Lung microvascular endothelial cell (primary cell): ENCODE measurements at places on chromosomes 1 and 21.

- no peak for DNase-seq
These were observed 6.2 kb upstream of the LBR start for GRCh38 chr1:225434046-225434445.

DNA sequence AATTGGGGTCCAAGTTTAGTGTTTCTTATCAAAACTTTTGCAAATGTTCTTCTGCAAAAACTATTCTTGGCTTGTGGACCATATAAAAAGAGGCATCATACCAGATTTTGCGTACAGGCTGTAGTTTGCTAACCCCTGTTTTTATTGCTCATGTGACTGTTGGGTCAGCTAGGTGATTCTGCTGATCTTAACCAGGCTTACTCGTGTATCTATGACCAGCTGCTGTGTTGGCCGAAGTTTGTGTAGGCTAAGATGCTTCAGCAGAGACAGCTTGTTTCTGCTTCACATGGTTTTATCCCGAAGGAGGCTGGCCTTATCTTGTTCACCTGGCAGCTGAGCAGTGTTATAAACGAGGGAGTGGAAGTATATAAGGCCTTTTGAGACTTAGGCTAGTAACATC, 38.2 kb downstream of the POU2F1 start:
- no peak for DNase-seq

DNA sequence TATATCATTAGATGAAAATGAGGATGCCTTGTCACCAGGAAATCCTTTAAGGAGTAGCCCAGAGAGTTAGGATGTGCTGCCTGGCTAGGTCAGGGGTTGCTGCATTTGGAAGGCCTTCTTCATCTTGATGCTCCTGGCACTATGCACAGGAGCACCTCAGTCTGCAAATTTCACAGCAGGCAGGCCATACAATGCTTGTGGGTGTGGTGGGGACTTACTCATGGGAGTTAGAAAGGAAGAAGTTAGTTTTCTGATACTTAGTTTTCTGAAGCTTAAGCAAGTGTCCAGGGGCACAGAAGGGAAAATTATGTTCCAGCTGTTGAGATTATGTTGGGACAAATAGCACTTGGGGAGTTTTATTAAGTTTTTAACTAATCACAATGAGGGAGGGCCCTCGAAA, 11.4 kb downstream of the HLX start:
- no peak for DNase-seq

GRCh38 chr1:9823693-9823942, 147 bp downstream of the CLSTN1 start:
- no peak for DNase-seq

DNA sequence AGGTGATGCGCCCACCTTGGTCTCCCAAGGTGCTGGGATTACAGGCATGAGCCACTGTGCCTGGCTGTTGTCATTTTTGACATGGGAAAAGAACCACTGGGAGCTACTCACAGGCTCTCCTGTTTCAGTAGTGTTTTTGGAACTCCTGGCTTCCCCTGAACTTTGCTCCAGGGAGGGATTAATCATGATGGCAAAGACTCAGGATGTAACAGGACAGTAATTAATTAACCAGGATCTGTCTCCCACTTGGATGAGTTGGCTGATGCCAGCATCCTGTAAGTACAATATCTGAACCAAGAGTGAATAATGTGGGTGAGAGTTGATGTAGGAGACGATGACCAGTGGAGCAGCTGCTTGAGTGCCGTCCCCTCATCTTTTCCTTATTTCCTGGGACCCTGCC, 4.9 kb downstream of the SFT2D2 start:
- DNase-seq, result no peak

DNA sequence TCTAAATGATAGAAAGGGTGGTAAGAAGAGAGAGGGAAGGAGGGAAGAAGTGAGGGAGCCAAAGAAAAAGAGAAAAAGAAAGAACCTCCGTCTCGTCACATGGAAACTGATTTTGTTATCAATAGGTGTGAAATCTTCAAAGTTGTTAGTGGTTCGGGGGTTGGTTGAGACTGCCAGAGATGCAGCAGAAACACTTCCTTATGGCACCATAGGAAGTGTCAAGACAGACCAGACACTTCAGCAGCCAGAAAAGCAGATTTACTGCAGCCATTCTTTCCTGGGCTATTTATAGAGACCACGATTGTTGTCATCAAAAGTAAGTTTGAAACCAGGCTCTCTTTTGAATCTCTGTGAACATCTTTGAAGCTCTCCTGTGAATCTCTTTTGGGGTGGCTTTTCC, 150.5 kb downstream of the PLPPR5 start:
- no peak for DNase-seq

- DNase-seq, result no peak
These were observed 21.4 kb upstream of the LBR start for GRCh38 chr1:225449261-225449660.

- peak; percentile 71 for DNase-seq
These were observed at the start of gene ADAMTS1 for GRCh38 chr21:26845066-26845758. Gene ADAMTS1, minus strand, starts transcription at chr21:26845409. Its CDS starts 455 bp downstream, at chr21:26844954.

DNA sequence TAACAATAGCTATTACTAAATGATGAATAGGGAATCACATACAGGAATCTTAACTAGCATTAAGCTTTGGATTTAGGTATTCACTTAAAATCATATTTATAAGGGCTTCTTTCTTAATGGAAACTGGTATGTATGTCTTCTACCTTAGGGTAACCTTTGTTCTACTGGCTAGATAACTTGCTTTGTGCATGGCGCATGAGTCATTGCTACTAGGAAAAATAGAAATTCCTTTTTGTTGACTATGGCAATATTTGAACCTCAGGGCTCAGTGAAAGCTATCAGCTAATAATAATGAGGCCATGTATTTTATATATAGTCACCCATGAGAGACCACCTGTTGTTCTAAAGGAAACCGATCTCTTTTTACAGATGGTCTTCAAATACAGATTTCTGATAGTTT, 72.5 kb downstream of the RPS6KC1 start:
- DNase-seq, result peak; percentile 63

DNA sequence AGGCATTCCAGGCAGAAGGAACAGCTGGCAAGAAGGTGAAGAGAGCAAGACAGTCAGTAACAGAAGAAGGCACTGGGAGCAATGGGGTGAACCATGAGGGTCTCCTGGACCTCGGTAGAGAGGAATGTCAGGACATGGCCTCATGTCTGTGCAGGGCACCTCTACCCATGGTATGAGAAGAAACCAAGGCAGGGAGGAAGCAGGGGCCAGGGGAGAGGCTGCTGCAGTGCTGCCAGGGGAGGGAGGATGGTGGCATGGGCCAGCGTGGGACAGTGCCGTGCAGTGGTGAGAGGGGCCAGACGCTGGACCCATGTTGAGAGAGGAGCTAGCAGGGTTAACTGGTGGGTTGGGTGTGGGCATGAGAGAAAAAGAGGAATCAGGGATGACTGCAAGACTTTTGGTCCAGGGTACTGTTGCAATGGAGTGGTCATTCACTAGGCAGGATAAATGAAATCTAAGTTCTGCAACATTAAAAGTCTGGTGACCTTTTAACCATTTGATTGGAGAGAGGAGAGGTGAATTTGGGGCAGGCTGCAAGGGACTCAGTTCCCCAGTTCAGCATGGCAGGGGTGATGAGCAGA, 577.6 kb downstream of the MATN1 start:
- DNase-seq, result no peak

- DNase-seq, result no peak
These were observed 185.1 kb upstream of the LMO4 start for GRCh38 chr1:87143413-87144135.

DNA sequence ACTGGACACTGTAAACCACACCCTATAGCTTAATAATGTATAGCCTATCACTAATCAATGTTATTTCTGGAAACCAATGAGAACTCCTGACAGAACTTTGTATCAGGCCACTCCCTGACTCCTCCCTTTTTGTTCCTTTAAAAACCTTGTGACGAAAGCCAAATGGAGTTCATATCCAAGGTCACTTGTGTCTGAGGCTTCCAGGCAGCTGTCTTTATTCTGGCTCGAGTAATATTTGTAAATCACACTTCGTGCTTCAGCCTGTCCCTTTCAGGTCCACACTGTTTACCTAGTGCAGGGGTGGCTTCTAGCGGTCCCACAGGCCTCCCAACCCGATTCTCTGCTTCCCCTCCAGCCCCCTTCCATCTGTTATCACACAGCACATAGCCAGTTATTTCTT, 16.2 kb upstream of the CAPN9 start:
- no peak for DNase-seq

DNA sequence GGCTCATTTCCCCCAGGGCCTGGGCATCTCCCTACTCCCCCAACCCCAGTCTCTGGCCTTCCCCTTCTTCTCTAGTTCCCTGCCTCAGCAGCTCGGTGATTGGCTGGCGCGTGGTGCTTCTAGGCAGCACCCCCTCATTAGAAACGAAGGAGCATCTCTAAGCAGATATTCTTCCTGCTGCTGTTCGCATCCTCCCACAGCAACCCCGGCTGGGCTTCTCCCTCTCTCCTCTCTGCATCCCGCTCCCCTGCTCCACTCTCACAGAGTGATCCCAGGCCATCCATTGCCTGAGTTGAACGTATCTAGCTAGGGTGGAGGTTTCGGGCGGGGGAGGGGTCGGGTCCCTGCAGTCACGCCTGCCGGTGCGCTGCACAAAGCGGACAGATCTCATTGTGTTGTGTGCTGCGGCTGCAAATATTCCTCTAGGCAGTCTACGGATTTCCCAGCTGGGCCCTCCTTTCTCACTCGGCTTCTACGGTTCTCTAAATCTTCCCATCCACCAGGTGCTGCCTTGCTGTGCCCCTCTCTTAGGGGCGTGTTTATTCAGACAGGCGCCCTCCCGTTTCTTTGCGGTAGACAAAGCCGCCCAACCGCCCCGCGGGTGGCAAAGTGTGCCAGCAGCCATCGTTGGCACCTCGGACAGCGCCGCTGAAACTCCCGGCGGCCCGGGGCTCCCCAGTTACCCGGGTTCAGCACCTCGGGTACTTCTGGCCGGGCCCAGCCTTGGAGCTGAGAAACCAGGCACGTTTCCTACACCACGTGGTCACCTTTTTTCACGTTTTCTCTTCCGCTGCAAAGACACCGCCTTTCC, 2.2 kb downstream of the CACNA1E start:
- no peak for DNase-seq

GRCh38 chr1:12530462-12531178, 87.4 kb downstream of the DHRS3 start:
- no peak for DNase-seq

DNA sequence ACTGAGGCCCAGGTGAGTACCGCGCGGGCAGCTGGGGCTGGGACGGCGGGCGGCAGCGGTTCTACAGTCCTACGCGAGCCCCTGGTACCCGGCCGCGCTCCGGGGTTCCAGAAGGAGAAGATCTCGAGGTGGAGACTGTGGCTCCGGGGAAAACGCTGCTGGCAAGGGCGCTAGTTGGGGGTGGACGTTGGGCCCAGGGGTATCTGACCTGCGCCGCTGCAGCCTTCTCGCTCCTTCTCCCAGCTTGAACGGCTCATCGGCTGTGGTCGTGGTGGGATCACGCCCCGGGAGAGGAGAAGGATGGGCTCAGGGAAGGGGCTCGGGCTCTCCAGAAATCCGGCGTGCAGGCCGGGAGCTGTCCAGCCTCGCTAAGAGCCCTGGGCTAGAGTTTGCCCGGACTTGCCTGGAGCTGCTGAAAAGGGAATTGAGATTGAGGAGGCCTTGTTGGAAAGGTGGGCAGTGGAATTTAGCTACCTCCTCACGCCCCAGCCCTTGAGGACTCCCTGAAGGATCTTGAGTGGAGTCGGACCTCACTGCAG, 1.1 kb upstream of the POU3F1 start:
- peak; percentile 36 for DNase-seq

DNA sequence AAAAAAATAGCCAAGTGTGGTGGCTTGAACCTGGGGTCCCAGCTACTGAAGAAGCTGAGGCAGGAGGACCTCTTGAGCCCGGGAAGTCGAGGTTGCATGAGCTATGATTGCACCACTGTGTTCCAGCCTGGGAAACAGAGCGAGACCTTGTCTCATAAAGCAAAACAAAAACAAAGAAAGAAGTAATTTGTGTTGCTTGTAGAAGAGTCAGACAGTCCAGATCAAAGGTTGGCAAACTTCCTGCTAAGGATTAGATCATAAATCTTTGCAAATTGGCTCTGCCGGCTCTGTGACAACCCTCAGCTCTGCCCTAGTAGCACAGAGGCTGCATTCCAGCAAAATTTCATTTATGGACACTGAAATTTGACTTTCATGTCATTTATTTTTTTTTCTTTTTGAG, 19.0 kb upstream of the MFN2 start:
- DNase-seq, result peak; percentile 59

GRCh38 chr1:52915855-52916220, 5.7 kb downstream of the ECHDC2 start:
- no peak for DNase-seq

- no peak for DNase-seq
These were observed 119.6 kb downstream of the IER5 start for GRCh38 chr1:181208083-181208482.

DNA sequence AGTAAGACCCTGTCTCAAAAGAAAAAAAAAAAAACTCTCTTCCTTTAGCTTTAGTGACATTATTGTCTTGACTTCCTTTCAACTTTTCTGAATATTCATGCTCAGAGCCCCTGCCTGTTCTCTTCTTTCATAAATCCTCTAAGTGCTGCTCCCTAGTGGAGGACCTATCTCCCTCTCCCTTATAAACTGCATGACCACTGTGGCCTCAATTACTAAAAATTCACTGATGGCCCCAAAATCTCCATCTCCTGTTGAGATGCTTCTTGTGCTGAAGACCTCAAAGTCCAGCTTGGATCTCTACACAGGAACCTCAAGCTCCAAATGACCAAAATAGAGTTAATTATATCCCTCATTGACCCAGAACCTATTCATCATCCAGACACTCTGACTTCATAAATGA, 7.8 kb downstream of the ITLN1 start:
- DNase-seq, result no peak

GRCh38 chr1:27622828-27623227, 12.2 kb downstream of the FGR start:
- DNase-seq, result no peak

GRCh38 chr1:234771642-234772344, 161.8 kb upstream of the IRF2BP2 start:
- no peak for DNase-seq
